ENCODE measurements at places on chromosomes 1 and 21.

DNA sequence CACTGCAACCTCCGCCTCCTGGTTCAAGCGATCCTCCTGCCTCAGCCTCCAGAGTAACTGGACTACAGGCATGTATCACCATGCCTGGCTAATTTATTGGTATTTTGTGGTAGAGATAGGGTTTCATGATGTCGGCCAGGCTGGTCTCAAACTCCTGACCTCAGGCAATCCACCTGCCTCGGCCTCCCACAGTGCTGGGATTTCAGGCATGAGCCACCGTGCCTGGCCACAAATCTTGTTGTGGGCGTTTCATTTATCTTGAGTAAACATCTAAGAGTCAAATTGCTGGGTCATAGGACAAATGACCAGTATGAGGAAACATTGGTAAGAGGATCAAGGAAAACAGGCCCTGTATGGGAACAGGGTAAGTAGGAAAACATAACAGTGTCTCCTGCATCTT lies 17.9 kb downstream of the TMEM200B start:
- no peak for DNase-seq

DNA sequence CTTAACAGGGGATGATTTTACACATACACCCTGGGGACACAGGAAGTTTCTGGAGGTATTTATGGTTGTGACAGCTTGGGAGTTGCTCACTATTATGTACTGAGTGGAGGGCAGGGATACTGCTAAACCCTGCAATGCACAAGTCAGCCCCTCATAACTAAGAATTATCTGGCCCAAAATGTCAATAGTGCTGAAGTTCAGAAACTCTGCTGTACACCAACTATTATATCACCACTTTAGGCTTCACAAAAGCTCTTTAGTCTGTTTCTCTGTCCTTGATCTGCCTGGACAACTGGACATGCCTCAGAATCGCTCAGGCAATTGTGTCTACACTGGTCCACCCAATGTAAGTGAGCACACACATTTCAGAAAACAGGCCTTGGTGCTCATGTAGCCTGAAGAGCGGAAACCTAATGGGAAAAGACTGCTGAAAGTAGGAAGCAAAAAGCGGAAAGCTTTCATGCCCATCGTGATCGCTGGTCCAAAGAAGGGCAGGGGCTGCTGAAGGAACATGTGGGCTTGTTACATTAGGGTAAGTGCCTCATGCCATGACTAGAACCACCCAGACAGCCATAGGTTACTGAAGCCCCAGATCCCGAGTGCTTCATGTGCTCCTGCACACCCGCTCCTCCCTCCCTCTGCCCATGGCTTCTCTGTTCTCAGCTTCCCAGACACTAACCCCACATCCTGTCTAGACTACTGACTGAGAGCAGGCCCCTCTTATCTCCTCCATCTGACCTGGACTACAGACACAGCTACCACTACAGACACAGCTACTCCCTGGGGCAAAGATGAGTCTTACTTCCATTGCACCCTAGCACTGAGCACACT lies 73.5 kb downstream of the LRIG2 start:
- DNase-seq = no peak

GRCh38 chr1:35452106-35452774 lies 105.0 kb downstream of the KIAA0319L start:
- DNase-seq = peak; percentile 23

GRCh38 chr21:26637201-26637745 lies 64.2 kb upstream of the CYYR1 start:
- DNase-seq = no peak

DNA sequence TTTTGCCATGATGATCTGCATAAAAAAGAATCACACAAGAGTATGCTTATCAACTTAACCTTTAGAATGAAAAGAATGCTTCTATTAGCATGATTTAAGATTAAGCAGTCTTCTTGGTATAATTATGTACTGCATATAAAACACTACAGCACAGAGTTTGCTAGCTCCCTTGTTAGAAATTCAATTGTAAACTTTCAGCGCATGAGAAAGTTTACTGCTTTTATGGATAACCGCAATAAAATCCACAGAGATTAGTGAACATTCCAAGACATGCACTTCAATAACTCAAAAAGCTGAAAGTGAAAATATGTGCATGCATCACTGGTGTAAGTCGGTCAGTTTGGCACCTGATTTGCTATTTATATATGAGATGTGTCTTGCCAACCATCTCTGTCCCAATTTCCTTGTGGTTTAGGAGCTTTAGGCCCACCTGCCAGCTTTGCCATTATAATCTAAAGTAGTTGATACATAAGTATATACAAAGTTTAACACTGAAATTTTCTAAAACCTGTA lies 16.9 kb downstream of the CCT8 start:
- DNase-seq = no peak

GRCh38 chr1:55481634-55482033 lies 266.5 kb upstream of the USP24 start:
- DNase-seq = no peak

- DNase-seq = no peak
These were observed 239.9 kb downstream of the DPYD start for GRCh38 chr1:97680894-97681293.
